NCI-H1417 (cell line): ENCODE measurements at places on chromosomes 3 and 15.

DNA sequence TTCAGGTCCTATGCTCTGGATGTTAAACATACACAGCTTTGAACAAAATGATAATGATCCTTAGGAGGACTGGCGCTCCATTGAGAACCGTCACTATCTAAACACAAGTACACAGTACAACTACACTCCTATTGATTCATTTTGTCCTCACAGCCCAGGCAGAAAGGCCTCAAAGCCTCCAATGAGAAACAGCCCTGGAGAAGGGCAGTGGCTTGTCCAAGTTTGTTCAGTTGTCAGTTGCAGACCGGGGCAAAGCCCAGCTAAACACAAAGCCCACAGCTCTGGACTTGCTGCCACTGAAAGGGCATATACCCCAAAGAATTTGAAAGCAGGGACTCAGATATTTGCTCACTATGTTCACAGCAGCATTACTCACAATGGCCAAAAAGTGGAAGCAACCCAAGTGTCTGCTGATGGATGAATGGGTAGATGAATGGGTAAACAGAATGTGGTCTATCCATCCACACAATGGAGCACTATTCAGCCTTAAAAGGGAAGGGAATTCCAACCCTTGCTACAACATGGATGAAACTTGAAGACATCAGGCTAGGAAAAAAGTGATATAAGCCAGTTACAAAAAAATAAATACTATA is 34.7 kb downstream of the NUP210 start:
- no peak for DNase-seq

DNA sequence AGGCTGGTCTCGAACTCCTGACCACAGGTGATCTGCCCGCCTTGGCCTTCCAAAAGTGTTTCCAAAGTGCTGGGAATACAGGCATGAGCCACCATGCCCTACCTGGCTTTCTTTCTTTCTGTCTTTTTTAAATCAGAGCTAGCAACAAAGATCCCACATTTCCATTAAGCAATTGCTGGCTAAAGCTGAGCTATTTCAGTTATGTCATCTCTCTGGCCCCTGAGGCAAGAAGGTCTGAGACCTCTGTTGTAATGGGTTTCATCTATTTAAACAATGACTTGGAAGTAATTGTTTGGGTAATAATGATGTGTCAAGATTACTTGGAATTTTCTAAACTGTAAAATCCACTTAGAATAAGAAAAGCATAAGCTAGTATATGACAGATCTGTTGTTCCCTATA is 30.2 kb upstream of the CRBN start:
- DNase-seq: no peak

DNA sequence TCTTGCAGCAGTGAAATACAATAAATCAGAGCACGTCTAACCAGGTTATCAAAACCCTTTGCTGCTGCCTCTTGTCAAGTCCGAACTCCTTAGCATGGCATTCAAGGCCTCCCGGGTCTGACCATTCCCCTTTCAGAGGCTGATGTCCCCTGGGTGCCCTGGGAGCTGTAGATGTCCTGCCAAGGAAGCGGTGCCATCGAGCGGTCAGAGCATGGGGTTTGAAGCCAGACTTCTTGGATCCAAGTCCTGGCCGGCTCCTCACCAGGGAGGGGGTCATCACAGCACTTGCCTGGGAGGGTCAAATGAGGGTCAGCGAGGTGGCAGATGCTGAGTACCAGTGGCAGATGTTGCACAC is 496 bp downstream of the TF start:
- no peak for DNase-seq

- peak; percentile 2 for DNase-seq
Observed at GRCh38 chr3:30112902-30113484, 493.4 kb upstream of the TGFBR2 start.

- no peak for DNase-seq
Observed at GRCh38 chr3:166263460-166263859, 426.2 kb upstream of the BCHE start.

DNA sequence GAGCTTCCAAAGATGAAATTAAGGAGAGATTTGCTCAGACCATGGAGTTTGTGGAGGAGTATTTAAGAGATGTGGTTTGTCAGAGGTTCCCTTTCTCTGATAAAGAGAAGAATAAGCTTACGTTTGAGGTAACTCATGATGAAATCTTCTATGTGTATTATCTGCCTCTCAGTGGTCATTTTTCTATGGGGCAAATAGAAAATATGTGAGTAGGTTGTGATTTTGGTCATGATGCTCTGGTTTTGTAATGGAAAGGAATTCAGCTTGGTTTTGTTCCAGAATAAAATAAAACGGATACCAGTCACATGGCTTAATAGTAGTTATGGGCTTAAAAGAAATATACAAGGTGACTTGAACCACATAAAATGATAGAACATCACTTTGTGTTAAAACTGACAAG is 181.1 kb downstream of the ITPR1 start:
- DNase-seq: no peak

DNA sequence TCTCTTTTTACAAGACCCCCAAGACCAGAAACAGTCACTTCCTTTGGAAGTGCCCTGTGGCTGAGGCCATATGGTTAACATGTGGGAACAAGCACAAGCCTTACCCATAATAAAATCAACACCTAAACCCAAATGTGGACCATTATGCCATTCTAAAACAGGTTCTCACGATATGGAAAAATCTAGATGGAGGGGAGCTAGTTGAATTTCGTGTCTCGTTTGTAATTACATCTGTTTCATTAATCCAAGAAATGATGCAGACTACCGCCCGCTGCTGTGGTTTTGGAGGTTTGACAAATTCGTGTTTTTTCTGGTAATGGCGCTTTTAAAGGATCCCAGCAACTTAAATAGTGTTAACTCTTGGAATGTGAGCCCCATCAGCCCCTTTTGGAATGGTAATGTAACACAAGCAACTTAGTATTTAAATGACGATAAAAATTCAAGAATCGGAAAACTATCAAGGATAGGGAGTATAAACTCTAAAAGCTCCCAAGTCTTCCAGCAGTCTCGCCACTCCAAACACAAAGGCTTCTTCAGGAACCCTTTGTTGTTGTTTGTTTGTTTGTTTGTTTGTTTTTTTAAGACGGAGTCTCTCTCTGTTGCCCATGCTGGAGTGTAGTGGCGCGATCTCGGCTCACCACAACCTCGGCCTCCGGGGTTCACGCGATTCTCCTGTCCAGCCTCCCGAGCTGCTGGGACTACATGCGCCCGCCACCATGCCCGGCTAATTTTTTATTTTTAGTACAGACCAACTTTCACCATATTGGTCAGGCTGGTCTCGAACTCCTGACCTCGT is 1.1 kb downstream of the CNBP start:
- DNase-seq: peak; percentile 63

GRCh38 chr3:46948830-46949671 is 27.5 kb downstream of the CCDC12 start:
- DNase-seq: no peak

DNA sequence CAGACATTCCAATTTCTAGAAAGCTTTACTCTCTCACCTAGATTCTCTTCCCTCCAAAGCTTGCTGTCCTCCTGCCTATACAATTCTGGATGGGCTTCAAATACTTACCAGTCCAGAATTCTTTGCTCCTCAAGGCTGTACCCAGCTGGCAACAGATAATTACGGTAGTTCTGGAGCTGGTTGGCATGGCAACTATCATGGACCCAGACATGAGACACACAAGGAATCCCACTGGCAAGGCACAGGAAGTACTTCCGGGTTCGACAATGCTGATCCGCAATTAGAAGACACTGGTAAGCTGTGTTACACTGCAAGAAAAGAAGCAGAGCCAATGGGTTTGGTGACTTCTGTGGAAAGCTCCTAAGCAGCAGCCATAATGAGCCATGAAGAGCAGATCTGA is 37.9 kb downstream of the TUBGCP4 start:
- DNase-seq: no peak

- DNase-seq: no peak
Observed at GRCh38 chr3:183185696-183186095, 23.2 kb upstream of the LAMP3 start.

GRCh38 chr15:31207246-31207645 is 105.7 kb upstream of the TRPM1 start:
- no peak for DNase-seq

GRCh38 chr3:31196881-31197364 is 302.5 kb upstream of the GADL1 start:
- DNase-seq: no peak

DNA sequence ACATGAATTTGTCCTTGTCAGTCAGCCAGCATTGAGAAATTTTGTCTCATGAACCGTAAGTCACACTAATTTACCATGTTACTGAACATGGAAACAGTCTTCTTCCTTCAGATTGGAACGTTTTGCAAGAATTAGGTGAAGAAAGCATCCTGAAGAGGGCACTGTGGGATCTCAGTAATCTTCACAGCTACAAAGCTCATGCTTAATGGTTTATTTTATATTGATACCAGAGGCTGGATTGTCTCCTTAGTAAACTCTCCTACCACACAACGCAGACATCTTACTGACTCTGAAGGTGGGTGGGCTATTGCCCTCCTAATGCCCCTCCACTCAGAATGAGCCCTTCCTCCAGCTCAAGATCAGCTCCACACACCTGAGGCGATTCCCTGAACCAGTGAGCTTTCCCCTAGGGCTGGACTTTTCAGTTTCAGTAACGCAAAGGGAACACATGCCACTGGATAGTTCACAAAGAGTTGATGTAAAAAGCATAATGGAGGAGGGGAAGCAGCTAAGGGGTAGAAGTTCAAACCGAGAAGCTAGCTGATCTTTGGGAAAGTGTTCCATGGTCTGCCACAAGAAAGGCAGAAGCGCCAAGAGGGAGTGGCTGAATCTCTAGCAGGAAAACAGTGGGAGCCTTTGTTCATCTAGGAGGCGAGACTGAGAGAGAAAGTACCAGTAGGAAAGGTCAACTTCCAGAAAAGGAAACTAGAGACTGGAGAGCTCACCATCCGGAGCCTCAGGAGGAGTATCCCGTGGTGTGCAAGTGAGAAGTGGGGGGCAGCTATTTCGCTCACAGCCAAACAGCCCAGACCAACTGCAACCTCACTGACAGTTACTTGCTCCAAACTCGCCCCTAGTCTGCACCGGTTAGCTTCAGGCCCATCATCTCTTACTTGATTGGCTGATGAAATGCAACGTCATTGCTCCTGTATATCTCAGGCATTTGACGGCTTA is at the start of gene SLC9C1:
Gene SLC9C1, minus strand, starts transcription at position 849 of the 954 bp plus-strand sequence. CDS start 7,425 bp downstream, outside the sequence.
- peak; percentile 46 for DNase-seq

DNA sequence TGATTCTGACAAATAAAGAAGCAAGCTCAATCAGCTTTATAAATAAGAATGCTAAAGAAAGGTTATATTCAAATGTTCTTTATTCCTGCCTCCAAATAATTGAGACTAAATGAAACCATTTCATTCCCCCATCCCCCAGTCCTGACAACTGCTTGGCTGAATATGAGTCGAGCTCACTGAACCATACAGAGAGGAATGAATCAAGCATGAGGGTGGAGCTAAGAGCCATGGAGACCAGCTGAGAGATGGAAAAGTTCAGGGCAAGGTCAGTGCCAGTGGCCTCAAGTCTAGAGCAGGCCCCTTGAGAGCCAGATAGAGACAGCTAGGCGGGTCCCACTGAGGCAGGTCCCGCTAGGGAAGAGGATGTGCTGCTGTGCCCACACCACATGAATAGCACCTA is 188.7 kb upstream of the EIF1B start:
- no peak for DNase-seq

DNA sequence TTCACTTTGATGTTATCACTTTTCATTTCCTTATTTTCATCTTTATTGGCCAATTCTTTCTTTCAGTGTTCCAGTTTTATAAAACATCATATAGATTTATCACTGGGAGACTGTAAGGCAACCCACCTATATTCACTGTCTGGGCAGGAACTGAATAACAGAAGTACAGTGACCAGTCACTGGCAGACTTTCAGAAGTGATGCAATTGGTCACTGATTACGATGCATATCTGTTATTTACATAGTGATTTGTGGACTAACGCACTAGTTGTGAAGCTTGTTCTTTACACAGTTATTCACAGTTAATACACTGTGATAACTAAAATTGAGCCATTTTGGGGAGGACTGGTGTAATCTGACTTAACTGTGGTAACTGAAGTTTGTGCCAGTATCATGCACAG is 190.2 kb upstream of the DPH6 start:
- no peak for DNase-seq
